Activated T-cell treated with anti-CD3 and anti-CD28 coated beads for 1 hour (primary cell): ENCODE measurements at places on chromosomes 3 and 15.

- DNase-seq = no peak
Observed at GRCh38 chr3:184117636-184118035, 17.5 kb upstream of the EIF2B5 start.

DNA sequence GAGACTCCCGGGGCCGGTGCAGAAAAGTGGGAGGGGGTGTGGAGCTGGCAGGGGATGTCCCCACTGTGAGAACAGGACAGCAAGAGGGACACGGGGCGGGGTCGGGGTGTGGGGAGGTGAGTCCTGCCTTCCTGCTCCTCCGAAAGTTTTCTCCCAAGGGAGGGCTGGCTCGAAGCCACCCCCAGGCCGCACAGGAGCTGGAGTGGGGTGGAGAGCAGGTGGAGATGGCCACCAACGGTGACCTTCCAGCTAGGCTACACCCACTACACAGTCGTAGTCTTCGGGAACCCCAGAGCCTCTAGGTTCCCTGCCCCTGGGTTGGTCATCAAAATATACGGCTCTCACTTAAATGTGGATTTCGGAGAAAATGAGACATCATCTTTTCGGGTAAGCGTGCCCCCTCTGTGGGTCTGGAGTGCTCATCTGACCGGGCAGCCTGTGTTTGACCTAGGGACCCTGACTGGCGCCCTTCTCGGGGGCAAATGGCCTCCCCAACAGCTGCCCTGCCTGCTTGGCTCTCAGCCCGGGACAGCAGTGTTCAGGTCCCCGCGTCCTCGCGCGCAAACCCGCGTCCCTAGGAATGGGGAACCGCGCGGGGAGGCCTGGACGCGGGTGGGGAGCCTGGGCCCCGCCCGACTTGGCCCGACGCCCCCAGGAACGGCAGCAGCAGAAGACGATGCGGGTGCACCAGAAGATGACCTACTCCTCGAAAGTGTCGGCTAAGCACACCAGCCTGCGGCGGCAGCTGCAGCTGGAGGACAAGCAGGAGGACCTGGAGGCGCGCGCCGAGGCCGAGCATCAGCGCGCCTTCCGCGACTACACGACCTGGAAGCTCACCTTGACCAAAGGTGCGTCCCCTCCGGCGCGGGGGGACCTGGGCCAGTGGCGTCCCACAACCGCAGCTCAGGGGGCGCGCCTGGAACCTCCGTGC lies 21.2 kb downstream of the CFAP100 start:
- DNase-seq = no peak

DNA sequence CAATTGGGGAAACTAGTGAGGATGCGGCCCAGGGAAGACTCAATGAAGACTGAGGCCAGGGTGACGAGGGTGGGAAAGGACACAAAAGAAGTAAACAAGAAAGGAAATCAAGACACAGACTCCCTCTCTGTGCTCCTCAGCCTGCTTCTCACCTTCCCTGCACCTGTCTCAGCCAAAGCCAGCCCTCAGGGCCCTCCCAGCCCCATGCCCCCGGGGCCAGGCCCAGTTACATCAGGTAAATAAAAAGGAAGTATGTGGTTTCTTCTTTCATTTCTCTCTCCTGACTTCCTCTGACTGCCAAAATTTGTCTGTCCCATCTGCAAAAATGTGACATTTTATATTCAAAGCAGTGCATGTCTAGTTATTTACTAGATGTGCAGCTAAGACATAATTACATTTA lies 328.0 kb downstream of the UACA start:
- DNase-seq = no peak

GRCh38 chr3:67384760-67385397 lies 269.5 kb downstream of the SUCLG2 start:
- peak; percentile 28 for DNase-seq

DNA sequence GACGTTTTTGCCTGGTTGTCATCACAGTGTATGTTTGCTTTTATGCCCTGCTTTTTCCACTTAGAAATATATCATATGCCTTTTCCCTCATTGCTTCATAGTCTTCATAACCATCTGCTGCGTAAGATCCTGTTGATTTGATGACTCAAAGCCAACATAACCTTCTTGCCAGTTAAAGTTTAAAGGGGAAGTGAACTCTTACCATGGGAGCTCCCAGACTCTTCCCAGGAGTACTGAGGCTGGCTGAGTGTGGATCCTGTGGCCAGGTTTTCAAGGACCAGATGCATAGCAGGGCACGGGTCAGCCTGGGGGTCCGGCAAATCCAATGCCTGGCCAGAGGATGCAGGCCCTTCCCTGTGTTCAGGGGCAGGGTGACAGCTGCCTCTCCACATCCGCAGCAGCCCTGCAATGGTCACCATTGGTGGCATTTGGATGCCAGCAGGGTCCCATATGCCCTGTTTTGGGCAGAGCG lies 42.0 kb upstream of the SACM1L start:
- DNase-seq = no peak

- no peak for DNase-seq
Observed at GRCh38 chr3:98763076-98763475, at the start of gene ST3GAL6. Gene ST3GAL6 (plus strand): TSS chr3:98763340. CDS start chr3:98768441, 5,101 bp downstream.

DNA sequence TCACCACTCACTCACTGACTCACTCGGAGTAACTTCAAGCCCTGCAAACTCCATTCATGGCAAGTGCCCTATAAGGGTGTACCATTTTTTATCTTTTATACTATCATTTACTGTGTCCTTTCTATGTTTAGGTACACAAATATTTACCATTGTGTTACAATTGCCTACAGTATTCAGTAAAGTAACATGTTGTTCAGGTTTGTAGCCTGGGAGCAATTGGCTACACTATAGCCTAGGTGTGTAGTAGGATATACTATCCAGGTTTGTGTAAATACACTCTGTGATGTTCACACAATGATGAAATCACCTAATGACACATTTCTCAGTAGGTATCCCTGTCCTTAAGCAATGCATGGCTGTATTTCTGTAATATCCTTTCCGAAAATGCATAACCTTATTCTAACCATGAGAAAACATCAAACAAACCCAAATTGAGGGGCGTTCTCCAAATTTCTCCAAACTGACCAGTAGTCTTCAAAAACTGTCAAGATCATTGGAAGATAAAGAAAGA lies 17.9 kb upstream of the CNOT10 start:
- DNase-seq = no peak

DNA sequence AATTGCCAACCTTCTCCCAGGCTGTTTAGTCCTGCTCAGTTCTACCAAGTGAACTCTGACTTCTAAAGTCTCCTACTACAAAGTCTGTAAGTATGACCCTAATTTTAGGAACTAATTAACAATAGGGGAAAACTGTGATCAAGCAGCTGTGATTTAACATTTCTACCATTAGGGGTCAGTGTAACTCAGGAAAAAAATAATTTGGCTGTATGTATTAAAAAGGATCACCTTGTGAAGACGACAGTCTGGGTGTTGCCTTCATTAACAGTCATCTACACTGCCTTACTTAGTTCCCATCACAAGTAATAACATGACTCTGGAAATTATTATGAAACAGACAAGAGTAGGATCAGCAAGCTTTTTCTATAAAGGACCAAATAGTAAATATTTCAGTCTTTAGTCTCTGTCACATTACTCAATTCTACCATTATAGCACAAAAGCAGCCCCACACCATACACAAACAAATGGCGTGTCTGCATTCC lies 4.2 kb upstream of the NPHP3 start:
- no peak for DNase-seq

DNA sequence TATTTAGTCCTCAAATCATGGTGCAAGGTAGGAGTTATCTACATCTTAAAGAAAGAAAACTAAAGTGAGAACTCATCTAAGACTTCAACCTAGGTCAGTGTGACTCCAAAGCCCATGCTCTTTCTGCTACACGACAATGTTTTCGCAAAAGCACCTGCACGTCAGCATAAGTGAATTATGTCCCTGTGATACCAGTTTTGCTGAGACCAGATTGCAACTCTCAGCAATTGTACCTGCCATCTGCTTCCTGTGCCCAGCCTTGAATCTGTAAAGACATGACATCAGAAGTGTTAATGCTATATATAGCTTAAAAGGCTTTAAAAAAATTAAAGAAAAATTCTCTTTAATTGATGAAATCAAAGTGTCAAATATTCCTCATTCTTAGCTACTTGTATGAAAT lies 43.4 kb downstream of the RETNLB start:
- no peak for DNase-seq

- no peak for DNase-seq
Observed at GRCh38 chr3:184260724-184261269, 556 bp downstream of the CAMK2N2 start.

DNA sequence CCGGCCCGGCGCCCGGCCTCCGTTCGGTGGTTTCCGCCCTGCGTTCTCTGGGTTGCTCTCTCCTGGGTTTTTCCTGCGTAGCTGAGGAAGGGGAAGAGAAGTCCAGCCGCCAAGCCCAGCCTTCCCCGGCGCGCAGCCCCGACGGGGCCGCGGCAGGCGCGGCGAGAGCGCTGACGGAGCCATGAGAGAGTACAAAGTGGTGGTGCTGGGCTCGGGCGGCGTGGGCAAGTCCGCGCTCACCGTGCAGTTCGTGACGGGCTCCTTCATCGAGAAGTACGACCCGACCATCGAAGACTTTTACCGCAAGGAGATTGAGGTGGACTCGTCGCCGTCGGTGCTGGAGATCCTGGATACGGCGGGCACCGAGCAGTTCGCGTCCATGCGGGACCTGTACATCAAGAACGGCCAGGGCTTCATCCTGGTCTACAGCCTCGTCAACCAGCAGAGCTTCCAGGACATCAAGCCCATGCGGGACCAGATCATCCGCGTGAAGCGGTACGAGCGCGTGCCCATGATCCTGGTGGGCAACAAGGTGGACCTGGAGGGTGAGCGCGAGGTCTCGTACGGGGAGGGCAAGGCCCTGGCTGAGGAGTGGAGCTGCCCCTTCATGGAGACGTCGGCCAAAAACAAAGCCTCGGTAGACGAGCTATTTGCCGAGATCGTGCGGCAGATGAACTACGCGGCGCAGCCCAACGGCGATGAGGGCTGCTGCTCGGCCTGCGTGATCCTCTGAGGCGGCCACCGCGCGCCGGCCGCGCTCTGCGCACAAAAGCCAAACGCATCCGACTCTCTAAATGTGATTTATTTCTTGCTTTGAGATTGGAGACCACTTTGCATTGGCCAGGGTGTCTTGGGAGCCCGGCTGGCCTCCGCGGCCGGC lies 727 bp downstream of the RAP2B start:
- DNase-seq = peak; percentile 21

DNA sequence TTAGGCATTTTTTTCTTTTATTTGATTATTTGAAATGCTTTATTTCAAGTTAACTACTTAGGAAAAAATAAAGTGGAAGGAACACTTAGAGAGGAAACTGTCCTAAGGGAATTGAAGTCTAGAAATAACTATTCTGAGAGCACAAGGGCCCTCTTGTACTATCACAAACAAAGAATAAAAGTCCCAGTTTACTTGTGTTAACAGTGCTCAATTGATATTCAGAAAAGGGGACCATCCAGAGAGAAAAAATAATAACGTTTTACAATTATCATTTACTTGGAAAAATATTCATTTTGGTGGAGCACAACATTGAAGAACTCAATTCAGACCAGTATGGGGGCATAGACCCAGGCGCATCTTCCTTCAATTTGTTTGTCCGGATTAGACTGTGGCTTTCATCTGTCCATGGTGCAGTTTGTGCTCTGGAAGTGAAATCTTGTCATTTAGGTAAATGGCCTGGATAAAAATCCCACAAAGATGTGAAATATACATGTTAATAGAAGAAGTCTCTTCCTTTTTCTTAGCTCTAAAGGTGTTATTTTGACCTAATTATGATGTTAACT lies 54.5 kb upstream of the SAMMSON start:
- DNase-seq = no peak

DNA sequence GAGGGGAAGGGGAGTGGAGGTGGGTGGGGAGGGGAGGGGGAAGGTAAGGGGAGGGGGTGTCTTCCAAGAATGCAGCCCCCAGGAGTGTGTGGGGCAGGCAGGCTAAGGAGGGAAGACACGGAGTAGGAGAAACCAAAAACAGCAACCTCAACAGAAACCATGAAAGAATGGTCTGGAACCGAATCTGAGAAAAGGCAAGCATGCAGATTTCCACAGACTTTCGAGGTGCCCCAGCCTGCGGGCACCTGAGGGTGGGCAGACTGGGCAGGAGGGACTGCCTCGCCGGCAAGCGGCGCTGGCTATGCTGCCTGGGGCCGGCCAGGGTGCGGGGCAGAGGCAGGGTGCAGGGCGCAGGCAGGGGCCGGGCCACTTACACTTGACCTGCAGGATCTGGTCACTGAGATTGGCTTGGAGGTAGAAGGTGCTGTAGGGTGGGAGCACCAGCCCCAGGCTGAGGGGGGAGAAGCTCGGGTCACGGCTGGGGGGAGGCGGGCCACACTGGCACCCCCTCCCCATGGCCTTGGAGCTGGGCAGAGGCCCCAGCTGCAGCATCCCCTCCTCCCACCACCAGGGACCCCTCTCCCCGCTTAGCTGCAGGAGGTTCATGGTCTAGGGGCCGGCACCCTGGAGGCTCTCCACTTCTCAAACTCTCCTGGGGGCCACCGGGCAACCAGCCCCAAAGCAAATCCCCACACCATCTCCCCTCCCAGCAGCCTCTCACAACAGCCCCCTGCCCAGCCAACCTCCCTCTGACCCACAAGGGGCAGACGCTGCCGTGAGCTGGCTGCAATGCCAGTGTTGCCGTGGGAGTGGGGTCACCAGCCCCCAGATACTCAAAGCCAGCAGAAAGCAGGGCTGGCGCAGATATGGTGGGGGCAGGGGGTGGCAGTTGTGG lies 15.3 kb upstream of the TMEM115 start:
- DNase-seq = no peak

DNA sequence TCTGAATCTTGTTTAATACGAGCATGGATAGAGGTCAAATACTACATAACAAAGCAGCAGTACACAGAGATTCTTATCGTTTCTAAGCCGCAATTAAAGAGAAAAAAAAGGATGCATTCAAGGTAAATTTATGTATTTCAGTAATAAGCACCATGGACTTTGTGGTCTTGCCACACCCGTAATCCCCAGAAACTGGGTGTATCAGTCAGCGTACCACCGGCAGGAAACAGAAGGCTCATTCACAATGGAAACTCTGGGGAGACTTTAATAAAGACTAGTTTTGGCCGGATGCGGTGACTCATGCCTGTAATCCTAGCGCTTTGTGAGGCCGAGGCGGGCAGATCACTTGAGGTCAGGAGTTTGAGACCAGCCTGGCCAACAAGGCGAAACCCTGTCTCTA lies 81.9 kb upstream of the ZNF280D start:
- DNase-seq = no peak

DNA sequence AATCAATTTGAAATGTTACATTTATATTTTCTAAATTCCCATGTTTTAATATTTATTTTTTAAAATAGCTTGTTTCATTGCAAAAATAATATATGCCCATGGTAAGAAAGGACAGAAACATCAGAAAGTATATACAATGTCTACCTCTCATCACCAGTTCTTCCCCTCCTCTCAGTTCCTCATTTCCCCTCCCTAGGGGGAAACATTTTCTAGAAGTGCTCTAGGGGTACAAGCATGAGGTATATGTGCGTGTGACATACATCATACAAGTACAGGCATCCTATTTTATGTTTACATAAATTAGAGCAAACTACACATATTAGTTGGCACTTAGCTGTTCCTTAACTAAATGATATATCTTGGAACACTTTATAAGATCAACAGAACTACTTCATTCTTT lies 189.3 kb upstream of the VEPH1 start:
- no peak for DNase-seq

GRCh38 chr3:195035345-195036202 lies 235.4 kb downstream of the XXYLT1 start:
- no peak for DNase-seq

GRCh38 chr3:171013822-171014748 lies 12.4 kb downstream of the SLC2A2 start:
- DNase-seq = no peak

GRCh38 chr15:66459818-66460615 lies 37.5 kb downstream of the SNAPC5 start:
- DNase-seq = no peak

GRCh38 chr15:88688394-88688933 lies 49.6 kb downstream of the ISG20 start:
- DNase-seq = no peak

- no peak for DNase-seq
Observed at GRCh38 chr15:74024687-74025086, 30.2 kb downstream of the PML start.
